ENCODE measurements at places on chromosomes 5 and 9. TPM values are rescaled to one million over a fixed set of nuclear protein-coding genes. Genes with fewer than 3 reads are reported as not detected.

The WDR38 gene
- 0.14 TPM for total RNA-seq

- no peak for DNase-seq
Observed at GRCh38 chr5:96081276-96081858, 119.7 kb upstream of the ELL2 start.

GRCh38 chr5:112820246-112820645, 40.8 kb upstream of the SRP19 start:
- no peak for DNase-seq

- no peak for DNase-seq
Observed at GRCh38 chr5:176631383-176632200, 1.1 kb downstream of the EIF4E1B start.

The NEUROG1 gene
- 0.14 TPM for total RNA-seq

DNA sequence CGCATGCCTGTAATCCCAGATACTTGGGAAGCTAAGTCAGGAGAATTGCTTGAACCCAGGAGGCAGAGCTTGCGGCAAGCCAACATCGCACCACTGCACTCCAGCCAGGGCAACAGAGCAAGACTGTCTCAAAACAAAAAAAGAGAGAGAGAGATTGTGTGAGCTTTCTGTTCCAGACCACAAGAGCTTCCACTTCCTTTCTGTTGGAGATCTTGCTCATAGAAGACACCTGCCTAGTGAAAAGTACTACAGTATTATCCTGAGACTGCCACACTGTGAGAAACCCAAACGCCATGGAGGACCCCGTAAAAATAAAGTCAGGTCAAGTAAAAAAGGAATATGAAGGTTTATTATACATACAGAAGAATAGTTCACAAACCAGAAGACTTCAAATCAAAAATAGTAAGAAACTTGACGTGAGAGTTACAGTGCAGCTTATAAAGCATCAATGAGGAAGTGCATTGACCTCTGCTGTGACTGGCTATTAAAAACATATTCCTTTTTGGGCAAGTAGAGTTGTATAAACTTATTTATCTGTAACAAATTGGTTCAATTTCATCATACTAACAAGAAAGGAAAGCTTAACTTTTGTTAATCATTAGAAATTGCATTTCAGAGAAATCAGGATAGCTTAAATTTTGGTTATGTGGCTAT, 4.3 kb upstream of the EMB start:
- peak; percentile 83 for DNase-seq

DNA sequence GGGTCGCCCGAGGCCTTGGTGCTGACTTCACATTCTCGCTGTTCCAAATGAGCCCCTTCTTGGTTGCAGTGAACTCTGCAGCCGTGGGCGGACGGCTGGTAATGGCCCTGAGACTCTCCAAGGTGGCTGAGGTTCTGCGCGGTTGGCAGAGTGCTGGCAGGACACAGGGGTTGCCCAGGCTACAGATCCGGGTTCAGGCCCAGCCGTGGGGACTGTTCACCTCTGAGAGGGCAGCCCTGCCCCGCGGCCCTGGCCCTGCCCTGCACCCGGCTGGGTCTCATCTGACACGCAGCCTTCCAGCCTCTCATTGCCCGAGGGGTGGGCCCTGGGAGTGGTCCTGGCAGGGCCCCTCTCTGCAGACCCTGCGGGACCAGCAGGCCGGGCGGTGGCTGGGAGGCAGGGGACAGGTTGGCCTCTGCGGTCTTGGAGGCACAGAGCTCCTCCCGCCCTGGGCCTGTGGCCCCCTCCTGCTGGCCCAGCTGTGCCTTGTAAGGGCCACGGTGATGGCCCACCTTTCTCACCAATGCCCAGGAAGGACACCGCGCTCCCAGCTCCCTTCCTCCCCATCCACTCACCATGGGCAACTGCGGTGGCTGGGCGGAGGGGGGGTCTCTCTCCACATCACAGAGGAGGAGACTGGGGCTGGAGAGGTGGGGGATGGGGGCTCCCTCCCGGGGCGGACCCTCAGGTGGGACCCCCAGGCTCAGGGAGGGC, 51.6 kb downstream of the AHRR start:
- DNase-seq, result no peak

The FSTL4 gene
- total RNA-seq, result 0.99 TPM

The COL27A1 gene
- 12.6 TPM for total RNA-seq

DNA sequence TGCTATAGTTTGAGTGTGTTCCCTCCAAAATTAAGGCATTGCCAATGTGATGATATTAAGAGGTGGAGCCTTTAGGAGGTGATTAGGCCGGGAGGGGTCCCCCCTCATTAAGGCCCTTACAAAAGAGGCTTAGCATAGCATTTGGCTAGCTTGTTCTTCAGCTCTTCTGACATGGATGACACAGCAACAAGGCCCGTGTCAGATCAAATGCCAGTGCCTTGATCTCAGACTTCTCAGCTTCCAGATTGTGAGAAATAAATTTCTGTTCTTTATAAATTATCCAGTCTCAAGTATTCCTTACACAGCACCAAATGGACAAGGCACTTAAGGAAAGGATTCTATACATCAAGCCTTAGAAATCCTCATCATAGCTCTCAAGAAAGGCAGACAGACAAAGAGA, 31.8 kb downstream of the SLC38A9 start:
- no peak for DNase-seq

The SLC6A7 gene
- under 0.01 TPM for total RNA-seq

- DNase-seq, result no peak
Observed at GRCh38 chr9:127147251-127147650, 24.8 kb upstream of the ANGPTL2 start.

The AQP7 gene
- 0.24 TPM for total RNA-seq

The TLX3 gene
- not detected for total RNA-seq

DNA sequence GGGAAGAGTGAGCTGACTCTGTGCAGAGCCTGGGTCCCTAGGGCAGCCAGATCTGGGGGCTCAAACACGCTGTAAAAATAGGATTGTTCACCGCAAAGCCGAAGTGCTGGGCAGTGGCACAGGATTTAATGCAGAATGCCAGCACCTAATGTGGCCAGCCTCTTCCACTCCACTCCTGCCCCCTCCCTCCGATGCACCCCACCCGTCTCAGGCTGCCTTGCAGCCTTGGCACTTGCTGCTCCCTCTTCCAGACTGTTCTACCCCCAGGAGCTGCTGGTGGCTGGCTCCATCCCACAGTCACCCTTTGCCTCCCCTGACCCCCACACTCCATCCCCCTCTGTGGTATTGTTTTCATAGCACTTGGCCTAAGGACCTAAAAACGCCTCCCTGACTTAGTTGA, 86.2 kb downstream of the SEMA4D start:
- DNase-seq, result no peak

GRCh38 chr5:149756354-149756753, 26.2 kb downstream of the PPARGC1B start:
- no peak for DNase-seq

GRCh38 chr5:142974409-142974808, 204.2 kb downstream of the ARHGAP26 start:
- DNase-seq, result no peak

DNA sequence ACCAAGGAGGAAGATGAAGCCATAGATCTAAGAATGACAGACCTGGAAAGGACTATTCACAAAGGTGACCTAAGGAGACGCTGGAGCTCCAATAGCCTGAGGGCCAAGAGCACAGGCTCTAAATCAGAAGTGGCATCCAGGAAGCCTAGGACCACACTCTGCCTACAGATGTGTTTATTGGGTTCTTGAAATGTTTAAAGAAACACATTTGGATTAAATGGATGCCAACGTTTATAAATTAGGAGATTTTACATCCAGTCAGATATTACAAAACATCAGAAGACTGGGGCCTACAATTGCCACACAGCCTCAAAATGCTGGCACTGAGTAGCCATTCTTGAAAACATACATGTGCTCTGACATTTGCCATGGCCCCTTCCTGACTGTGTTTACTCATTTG, 80.9 kb downstream of the HMHB1 start:
- no peak for DNase-seq

The CNTNAP3 gene
- 2.8 TPM for total RNA-seq

The UIMC1 gene
- 44.4 TPM for total RNA-seq

- no peak for DNase-seq
Observed at GRCh38 chr5:134227776-134228175, 1.9 kb upstream of the PPP2CA start.

GRCh38 chr9:109463924-109464625, 34.0 kb downstream of the PTPN3 start:
- no peak for DNase-seq

DNA sequence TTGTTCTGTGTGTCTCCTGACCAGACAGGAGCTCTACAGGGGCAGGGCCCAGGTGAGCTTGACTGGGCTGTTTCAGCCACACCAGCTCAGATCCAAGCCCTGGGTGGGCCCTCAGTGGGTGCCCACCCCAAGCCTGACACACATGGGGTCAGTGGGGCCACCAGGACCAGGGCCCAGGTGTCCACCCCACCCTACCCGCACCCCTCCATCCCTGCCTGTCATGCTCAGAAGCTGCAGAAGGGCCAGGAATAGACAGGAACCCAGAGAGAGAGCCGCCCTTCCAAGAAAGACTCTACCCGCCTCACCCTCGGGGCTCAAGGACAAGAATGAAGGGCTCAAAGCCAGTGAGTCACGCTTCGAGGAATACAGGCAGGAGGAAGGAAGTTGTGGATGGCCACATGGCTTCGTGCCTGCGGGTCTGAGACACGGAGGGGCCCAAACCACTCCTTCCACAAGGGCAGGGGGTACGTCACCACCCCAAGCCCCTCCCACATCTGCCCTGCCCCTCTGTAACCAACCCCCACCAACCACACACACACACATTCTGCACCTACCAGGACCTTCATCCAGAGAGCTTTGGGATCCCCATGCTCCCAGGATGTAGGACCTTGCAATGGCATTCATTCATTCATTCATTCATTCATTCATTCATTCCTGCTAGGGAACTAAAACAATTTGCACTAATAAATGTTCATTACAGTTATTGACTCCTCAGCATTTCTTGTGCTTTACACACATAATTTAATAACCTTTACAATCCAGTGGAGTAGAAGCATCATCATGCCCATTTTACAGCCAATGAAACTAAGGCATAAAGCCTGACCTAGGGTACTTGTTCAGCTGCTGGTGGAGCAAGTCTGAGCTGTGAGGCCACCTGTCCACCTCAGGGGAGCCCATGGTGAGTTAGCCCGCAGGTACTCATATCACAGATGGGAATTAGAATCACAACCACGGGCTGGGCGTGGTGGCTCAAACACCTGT, 55.9 kb upstream of the STXBP1 start:
- no peak for DNase-seq

The GDNF gene
- total RNA-seq, result 0.24 TPM

DNA sequence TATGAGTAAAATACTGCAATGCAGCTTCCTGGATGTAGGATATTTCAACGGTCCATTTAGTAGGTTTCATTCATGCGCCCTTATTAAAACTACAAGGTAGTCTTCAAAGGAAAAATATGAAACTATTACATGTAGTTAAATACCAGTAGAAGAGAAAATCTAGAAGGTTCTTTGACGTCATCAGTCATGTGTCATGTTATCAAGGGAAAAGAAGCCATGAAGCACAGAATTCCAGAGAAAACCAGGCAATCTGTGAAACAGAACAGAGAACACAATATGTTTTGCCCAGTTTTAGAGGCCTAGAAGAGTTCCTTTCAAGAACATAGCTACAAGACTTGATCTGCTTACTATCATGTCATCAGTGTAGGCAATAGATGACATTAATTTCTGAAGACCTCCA, 38.4 kb downstream of the BNC2 start:
- no peak for DNase-seq

The SLC31A1 gene
- total RNA-seq, result 5.4 TPM

The PRKACG gene
- total RNA-seq, result not detected

The LCP2 gene
- 73.7 TPM for total RNA-seq

DNA sequence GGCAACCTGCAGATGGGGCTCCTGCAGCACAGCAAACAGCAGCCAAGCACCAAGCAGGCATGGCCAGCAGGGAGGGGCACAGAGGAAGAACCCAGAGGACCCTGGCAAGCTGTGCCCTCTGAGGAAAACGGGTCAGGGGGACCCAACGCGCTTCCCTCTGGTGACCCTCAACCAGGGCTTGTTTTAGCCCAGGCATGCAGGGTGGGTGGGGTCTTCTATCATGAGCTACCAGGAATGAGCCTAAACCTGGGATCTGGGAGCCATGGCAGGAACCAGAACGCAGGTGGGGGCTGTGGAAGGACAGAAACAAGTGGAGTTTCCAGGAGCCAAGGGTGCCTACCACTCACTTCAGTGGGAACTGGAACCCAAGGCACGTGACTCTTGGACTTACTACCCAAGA, 20.9 kb downstream of the IPPK start:
- no peak for DNase-seq

DNA sequence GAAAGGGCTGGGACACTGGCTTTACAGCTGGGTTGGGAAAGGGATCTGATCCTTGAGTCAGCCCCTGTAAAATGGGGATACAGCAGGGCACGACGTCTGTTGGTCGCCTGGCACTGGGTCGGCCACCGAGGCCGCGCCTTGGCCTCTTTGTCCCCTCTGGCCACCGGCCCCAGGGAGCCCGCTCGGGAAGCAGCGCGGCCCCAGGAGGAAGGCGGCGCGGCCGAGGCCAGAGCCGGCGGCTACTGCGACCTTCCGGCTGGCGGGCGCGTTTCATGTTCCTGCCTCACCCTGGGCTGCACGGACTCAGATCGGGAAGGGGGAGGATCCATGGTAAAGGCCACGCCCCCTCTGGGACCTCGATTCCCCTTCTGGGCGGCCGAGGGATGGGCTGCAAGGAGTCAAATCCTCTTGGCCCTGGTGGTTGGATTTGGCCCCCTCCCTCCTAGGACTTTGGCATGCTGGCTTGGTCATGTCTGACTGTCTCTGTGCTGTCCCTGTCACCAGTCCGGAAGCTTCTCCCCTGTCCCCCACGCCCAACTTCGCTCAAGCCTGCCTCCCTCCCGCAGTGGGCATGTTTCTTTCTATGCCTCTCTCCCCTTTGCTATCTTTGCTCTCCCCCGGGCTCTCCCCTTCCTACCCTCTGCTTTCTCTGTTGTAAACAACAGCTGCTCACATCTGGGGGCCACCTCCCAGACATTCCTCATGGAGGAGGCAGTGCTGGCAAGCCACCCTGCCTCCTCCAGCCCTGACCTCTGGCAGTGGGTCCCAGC, 25.8 kb downstream of the FPGS start:
- no peak for DNase-seq

The MYOZ3 gene
- 0.47 TPM for total RNA-seq

- no peak for DNase-seq
Observed at GRCh38 chr5:10536931-10537579, 26.8 kb upstream of the ANKRD33B start.

DNA sequence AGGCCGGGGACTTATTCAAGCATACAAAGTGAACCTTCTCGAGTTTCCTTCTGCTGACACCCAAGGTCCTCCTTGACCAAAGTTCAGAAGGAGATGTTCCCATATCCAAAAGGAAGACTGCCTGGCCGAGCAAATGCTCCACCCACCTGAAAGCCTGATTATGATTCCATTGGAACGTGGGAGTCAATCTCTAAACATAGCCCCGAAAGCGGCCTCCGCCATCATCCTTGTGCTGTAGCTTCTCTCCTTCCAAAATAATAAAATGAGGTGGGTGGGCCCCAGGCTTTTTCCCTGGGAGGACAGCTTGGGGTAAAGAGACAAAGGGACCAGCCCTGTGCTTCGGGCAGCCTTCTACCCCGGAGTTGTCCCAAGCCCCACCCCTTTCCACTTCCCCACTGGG, 355.6 kb upstream of the SLC30A5 start:
- DNase-seq, result no peak

The BHMT2 gene
- 0.05 TPM for total RNA-seq

GRCh38 chr9:14391620-14392019, 77.7 kb upstream of the NFIB start:
- DNase-seq, result no peak

Measured in thymus (tissue), 14 donors.